Stimulated activated CD4-positive, alpha-beta T cell treated with anti-CD3 and anti-CD28 coated beads, TNF-alpha, amount 100 ng/mL, for 48 hours (primary cell): ENCODE measurements at places on chromosomes 13 and 19.

- no peak for DNase-seq
Measured at GRCh38 chr19:35439921-35440320, 8.1 kb upstream of the FFAR2 start.

- DNase-seq: no peak
Measured at GRCh38 chr19:43148233-43148632, 38.1 kb downstream of the PSG5 start.

- DNase-seq: no peak
Measured at GRCh38 chr19:12838182-12838885, at the start of gene MAST1. Gene MAST1 (plus strand): TSS chr19:12838515. CDS start chr19:12838573, 58 bp downstream.

- DNase-seq: no peak
Measured at GRCh38 chr19:3610745-3611717, 4.4 kb upstream of the TBXA2R start.
